Aorta (tissue), 5 donors: ENCODE measurements at places on chromosomes 11 and 22. TPM values are rescaled to one million over a fixed set of nuclear protein-coding genes. Genes with fewer than 3 reads are reported as not detected.

GRCh38 chr11:121119440-121119839 is 18.4 kb downstream of the TECTA start:
- DNase-seq, result no peak

DNA sequence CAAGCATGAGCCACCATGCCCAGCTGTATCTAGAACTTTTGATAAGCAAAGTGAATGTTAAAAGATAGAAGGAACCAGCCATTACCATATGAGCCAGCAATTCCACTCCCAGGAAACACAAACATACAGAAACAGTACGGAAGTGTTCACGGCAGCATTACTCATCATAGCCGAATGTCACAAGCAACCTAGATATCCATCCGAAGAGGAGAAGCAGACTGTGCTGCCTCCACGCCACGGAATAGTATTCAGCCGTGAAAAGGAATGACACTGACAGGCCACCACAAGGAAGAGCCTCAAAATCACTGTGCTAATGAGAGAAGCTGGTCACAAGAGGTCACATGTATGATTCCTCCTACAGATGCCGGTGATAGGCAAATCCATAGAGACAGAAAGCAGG is 17.6 kb upstream of the MGAT3 start:
- DNase-seq, result no peak

The PTPN5 gene
- total RNA-seq, result 2.1 TPM

The PGM2L1 gene
- 18.8 TPM for total RNA-seq

GRCh38 chr11:119152604-119153003 is 3.8 kb downstream of the ABCG4 start:
- no peak for DNase-seq

The TRIM48 gene
- not detected for total RNA-seq

GRCh38 chr22:40635043-40635939 is 1.2 kb downstream of the MRTFA start:
- DNase-seq, result no peak

The PATL1 gene
- 23.7 TPM for total RNA-seq
